ENCODE measurements at places on chromosomes 5 and 9. TPM values are rescaled to one million over a fixed set of nuclear protein-coding genes. Genes with fewer than 3 reads are reported as not detected.
A peak's percentile ranks its signal among the peaks of the same experiment; 100 is the strongest.

- no peak overlapping the region for H3K4me3 ChIP-seq
- peaks cover 36% of the 10 kb centered on the region for H3K4me1 ChIP-seq
- H3K36me3 ChIP-seq = peaks cover 13% of the 10 kb centered on the region
- no peak overlapping the region for H3K27ac ChIP-seq
- peaks cover 3% of the 10 kb centered on the region for H3K27me3 ChIP-seq
These were observed 141.6 kb upstream of the ZNF608 start for GRCh38 chr5:124888050-124888506.

DNA sequence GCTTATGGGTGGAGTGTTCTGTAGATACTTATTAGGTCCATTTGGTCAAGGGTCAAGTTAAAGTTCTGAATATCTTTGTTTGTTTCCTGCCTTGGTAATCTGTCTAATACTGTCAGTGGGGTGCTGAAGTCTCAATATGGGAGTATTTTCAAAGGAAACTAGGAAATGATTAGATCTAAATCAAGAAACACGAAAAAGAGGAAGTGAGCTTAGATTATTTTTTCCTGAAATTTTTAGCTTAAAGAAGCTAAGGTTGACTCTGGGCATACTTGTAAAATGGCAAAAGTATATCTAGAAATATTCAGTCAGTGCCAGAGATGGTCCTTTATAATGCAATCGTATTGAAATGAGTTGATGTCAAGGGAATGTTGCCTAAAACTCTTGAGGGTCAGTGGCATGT, 313.5 kb downstream of the ICE1 start:
- no peaks in the 10 kb centered on the region for H3K36me3 ChIP-seq
- H3K4me3 ChIP-seq = no peak overlapping the region
- DNase-seq = no peak
- H3K27ac ChIP-seq = no peak overlapping the region
- peaks cover 8% of the 10 kb centered on the region for H3K4me1 ChIP-seq

- H3K27me3 ChIP-seq = no peaks in the 10 kb centered on the region
- no peak overlapping the region for H3K4me3 ChIP-seq
- no peak for DNase-seq
- no peaks in the 10 kb centered on the region for H3K36me3 ChIP-seq
- peaks cover 8% of the 10 kb centered on the region for H3K4me1 ChIP-seq
These were observed 114.5 kb downstream of the FGF1 start for GRCh38 chr5:142571371-142571770.

DNA sequence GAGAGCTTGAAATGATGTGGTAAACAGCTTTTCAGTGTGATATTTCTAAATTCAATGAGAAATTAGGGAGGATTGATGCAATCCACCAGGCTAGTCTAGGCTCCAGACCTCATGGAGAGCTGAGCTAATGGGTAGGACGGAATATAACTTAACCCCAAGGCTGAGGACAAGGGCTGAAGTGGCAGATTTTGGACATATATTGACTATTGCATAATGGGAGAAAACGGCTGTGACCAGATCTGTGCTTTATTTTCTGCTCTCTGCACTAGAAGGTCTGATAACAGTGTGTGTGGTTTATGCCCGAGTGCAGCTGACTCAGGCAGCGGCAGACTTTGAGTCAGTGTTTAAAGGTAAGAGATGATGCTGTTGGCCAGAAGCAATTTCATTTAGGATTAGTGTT, 70.6 kb downstream of the ACTBL2 start:
- peaks cover 9% of the 10 kb centered on the region for H3K4me1 ChIP-seq
- no peaks in the 10 kb centered on the region for H3K36me3 ChIP-seq

- H3K36me3 ChIP-seq = peaks cover 25% of the 10 kb centered on the region
- H3K27me3 ChIP-seq = no peaks in the 10 kb centered on the region
- DNase-seq = no peak
- H3K4me3 ChIP-seq = no peak overlapping the region
- no peak overlapping the region for H3K27ac ChIP-seq
- no peaks in the 10 kb centered on the region for H3K4me1 ChIP-seq
These were observed 8.0 kb upstream of the NPR2 start for GRCh38 chr9:35783418-35783817.

DNA sequence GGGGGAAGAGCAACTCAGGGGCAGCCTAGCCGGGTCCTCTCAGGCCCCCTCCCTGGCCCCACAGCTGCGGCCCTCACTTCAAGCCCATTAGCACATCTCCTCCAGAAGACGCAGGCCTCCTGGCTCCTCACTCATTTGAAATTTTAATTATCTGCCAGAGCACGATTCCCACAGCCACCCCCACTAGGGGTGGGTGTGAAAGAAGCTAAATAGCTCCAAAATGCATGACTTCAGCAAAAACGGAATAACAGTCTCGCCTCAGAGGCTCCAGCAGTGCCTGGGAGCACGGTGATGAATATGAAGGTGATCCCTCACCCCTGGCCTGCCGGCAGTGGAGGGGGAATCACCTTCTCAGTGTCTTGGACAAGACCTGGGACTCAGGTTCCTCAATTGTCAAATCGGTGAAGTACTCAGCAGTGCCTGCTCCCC, 61.1 kb upstream of the HRH2 start:
- DNase-seq = no peak
- H3K36me3 ChIP-seq = no peaks in the 10 kb centered on the region
- peaks cover 5% of the 10 kb centered on the region for H3K27me3 ChIP-seq
- H3K4me3 ChIP-seq = no peak overlapping the region

DNA sequence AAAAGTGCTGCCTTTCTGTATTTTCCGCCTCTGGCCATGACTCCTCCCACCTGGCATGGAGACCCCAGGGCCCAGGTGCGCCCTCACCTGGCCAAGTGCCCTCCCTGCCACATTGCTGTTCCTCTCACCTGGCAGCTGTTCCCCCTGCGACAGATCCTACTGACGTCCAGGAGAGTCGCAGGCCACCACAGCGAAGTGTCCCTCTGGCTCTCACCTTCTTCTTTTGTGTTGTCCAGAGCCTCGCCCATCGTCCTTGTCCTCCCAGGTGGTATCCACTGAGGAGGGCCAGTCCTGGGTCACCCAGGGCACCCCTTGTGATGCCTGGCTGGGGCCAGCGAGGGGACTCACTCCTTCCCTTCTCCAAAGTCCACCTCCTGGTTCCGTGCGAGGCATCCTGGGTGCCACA, 2.6 kb downstream of the NKD2 start:
- DNase-seq = peak; percentile 87
- H3K36me3 ChIP-seq = no peaks in the 10 kb centered on the region
- H3K27ac ChIP-seq = no peak overlapping the region

- no peak for DNase-seq
- H3K4me3 ChIP-seq = no peak overlapping the region
- H3K27ac ChIP-seq = no peak overlapping the region
- no peaks in the 10 kb centered on the region for H3K27me3 ChIP-seq
These were observed 92.4 kb upstream of the ANXA1 start for GRCh38 chr9:73059247-73059646.

DNA sequence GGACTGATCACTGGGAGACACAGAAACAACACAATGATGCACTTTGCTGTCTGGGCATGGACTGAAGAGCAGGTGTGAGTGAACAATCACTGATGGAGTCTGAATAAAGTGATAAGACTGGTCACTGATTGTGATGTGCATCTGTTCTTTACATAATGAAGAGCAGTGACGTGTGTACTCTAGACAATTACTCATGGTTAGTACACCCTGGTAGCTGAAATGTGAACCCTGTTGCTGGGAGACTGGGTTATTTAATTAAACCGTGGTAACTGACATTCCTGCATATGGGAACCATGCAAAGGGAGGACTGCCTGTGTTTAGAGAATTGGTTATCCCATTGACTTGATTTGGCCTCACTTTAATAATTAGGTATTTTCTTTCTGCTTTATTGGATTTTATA, 202.9 kb downstream of the NR2F1-AS1 start:
- no peak for DNase-seq
- no peak overlapping the region for H3K27ac ChIP-seq
- no peaks in the 10 kb centered on the region for H3K27me3 ChIP-seq
- no peak overlapping the region for H3K4me3 ChIP-seq
- H3K36me3 ChIP-seq = 0 out of 2 replicates have a peak, but pooled peaks cover 3% of the 10 kb centered on the region
- H3K4me1 ChIP-seq = peaks cover 23% of the 10 kb centered on the region

DNA sequence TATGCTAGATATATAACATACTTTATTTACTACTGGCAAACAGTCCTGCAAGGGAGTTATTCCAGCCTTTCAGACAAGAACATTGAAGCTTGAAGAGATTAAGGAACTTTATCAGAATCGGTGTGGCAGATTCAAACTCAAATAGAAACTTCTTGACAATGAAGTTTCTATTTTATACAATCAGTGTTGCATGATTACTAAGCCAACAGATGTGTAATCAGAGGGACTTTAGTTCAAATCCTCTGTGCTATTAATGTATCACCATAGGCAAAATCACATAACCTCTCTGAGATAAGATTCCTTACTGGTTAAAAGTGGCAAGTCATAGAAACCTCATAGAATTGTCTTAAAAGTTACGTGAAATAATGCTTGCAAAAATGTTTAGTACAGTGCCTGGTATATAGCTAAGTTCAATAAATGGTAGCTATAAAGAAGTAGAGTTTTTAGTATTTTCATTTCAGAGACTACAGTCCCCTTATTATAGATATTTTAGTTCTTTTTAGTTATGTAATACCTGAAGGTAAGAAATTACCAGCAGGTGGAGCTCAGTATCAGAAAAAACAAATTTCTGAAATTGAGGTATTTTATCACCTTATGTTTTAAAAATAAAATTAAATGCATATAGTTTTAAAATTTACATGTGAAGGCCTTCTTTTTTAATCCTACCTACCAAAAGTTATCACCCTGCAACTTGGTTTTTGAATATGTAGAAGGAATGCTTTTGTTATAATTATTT, 172.1 kb downstream of the FER start:
- no peaks in the 10 kb centered on the region for H3K27me3 ChIP-seq
- H3K4me1 ChIP-seq = no peaks in the 10 kb centered on the region
- no peaks in the 10 kb centered on the region for H3K36me3 ChIP-seq
- no peak for DNase-seq

DNA sequence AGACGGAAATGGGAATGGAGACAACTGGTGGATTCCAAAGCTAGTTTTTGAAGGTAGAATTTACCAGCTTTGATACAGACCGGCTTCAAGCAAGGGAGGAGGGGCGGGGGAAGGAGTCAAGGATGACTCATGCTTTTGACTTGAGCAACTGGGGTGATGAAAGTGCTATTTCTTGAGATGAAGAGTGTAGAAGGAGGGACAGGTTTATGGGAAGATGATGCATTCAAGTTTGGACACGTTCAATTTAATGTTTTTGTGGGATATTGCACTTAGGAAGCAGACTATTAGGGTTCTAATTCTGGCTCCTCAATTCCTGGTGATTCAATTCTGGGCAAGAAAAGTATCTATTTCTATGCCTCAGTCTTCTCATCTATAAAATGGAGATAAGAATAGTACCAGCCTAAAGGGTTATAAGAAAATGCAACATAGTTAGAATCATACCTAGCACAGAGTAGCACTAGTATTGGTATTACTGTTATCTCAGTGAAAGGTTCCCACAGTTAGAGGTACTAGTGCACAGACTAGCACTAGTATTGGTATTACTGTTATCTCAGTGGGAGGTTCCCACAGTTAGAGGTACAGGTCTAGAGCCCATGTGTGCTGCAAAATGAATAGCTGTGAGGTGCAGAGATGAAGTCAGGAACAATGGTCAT, 4.6 kb downstream of the NIPAL4 start:
- no peak overlapping the region for H3K27ac ChIP-seq
- H3K36me3 ChIP-seq = no peaks in the 10 kb centered on the region
- no peak overlapping the region for H3K4me3 ChIP-seq
- H3K4me1 ChIP-seq = peaks cover 11% of the 10 kb centered on the region
- peaks cover 37% of the 10 kb centered on the region for H3K27me3 ChIP-seq
- DNase-seq = no peak

GRCh38 chr5:135829179-135829578, 5.3 kb upstream of the SLC25A48 start:
- H3K4me3 ChIP-seq = no peak overlapping the region
- no peak overlapping the region for H3K27ac ChIP-seq
- H3K4me1 ChIP-seq = 0 out of 2 replicates have a peak, but pooled peaks cover 2% of the 10 kb centered on the region
- no peak for DNase-seq
- peaks cover 43% of the 10 kb centered on the region for H3K27me3 ChIP-seq
- no peaks in the 10 kb centered on the region for H3K36me3 ChIP-seq

GRCh38 chr5:74400067-74400466, 240.5 kb downstream of the ENC1 start:
- DNase-seq = no peak
- H3K4me1 ChIP-seq = peaks cover 14% of the 10 kb centered on the region
- H3K4me3 ChIP-seq = no peak overlapping the region
- peaks cover 30% of the 10 kb centered on the region for H3K27me3 ChIP-seq
- H3K36me3 ChIP-seq = 0 out of 2 replicates have a peak, but pooled peaks cover 3% of the 10 kb centered on the region

DNA sequence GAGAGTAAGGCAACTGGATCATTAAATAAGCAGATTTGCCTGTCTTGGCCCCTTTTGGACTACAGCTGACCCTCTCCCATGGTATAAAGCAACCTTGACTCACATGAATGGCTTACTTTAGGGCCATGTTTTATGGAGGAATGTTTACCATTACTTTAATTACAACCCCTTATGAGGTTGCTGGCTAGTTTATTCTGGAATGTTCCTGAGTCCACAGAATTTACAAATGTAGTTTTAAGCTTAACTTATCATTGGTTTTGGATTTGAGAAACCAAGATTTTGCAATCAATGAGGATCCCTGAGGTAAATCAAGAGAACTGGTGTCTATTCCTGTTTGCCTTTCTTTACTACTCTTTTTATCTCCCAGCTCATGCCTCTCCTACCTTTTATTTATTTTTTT, 15.7 kb downstream of the SLC28A3 start:
- H3K27me3 ChIP-seq = no peaks in the 10 kb centered on the region
- peaks cover 4% of the 10 kb centered on the region for H3K4me1 ChIP-seq
- no peak for DNase-seq
- no peak overlapping the region for H3K4me3 ChIP-seq
- peaks cover 8% of the 10 kb centered on the region for H3K36me3 ChIP-seq

GRCh38 chr9:88936132-88936531, 55.1 kb upstream of the S1PR3 start:
- no peak for DNase-seq
- peaks cover 4% of the 10 kb centered on the region for H3K36me3 ChIP-seq
- peaks cover 14% of the 10 kb centered on the region for H3K4me1 ChIP-seq
- no peak overlapping the region for H3K4me3 ChIP-seq

- H3K4me1 ChIP-seq = peaks cover 15% of the 10 kb centered on the region
- no peak overlapping the region for H3K4me3 ChIP-seq
- H3K27me3 ChIP-seq = no peaks in the 10 kb centered on the region
- peaks cover 18% of the 10 kb centered on the region for H3K36me3 ChIP-seq
These were observed 732.7 kb downstream of the SEMA5A start for GRCh38 chr5:8813180-8813579.

DNA sequence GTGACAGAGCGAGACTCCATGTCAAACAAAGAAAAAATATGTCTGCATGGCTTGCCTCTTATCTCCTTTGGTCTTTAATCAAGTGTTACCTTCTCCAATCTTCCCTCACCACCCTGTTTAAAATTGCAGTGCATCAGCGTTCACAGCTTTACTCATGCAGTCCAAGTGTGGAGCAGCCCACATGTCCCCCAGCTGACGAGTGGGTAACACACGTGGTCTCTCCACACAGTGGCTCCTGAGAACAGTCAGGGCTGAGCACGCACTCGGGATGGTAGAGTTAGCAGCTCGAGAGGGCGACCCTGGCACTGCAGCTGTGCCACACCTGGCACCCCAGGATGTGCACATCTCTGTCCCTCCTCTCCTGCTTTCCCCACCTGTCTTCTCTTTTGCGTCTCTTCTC, 25.9 kb upstream of the CFAP157 start:
- H3K4me1 ChIP-seq = no peaks in the 10 kb centered on the region
- no peak for DNase-seq
- H3K27me3 ChIP-seq = no peaks in the 10 kb centered on the region

The KLHL9 gene
- total RNA-seq = 17.4 TPM

The CFAP90 gene
- 0.33 TPM for total RNA-seq

The CD274 gene
- 0.21 TPM for total RNA-seq

The SLC36A2 gene
- not detected for total RNA-seq

Data from WTC11 (cell line).